ENCODE measurements at places on chromosomes 3 and 15.
A peak's percentile ranks its signal among the peaks of the same experiment; 100 is the strongest.

- DNase-seq, result no peak
- no peaks in the 10 kb centered on the region for H3K27me3 ChIP-seq
- no peak overlapping the region for H3K4me3 ChIP-seq
- H3K27ac ChIP-seq, result no peak overlapping the region
- H3K4me1 ChIP-seq, result no peaks in the 10 kb centered on the region
Observed at GRCh38 chr3:41674449-41674848, 287.5 kb downstream of the ULK4 start.

- no peak overlapping the region for H3K4me3 ChIP-seq
- peaks cover 5% of the 10 kb centered on the region for H3K27me3 ChIP-seq
- H3K27ac ChIP-seq, result no peak overlapping the region
- no peak for DNase-seq
- H3K36me3 ChIP-seq, result no peaks in the 10 kb centered on the region
Observed at GRCh38 chr15:57598346-57598745, 6.6 kb downstream of the MYZAP start.

GRCh38 chr3:149376718-149377407 lies 586 bp downstream of the TM4SF1 start:
- no peak overlapping the region for H3K27ac ChIP-seq
- H3K36me3 ChIP-seq, result no peaks in the 10 kb centered on the region
- H3K4me1 ChIP-seq, result no peaks in the 10 kb centered on the region
- no peak for DNase-seq

- no peak for DNase-seq
- no peak overlapping the region for H3K27ac ChIP-seq
- no peak overlapping the region for H3K4me3 ChIP-seq
Observed at GRCh38 chr15:78406016-78406585, 31.9 kb upstream of the IREB2 start.

DNA sequence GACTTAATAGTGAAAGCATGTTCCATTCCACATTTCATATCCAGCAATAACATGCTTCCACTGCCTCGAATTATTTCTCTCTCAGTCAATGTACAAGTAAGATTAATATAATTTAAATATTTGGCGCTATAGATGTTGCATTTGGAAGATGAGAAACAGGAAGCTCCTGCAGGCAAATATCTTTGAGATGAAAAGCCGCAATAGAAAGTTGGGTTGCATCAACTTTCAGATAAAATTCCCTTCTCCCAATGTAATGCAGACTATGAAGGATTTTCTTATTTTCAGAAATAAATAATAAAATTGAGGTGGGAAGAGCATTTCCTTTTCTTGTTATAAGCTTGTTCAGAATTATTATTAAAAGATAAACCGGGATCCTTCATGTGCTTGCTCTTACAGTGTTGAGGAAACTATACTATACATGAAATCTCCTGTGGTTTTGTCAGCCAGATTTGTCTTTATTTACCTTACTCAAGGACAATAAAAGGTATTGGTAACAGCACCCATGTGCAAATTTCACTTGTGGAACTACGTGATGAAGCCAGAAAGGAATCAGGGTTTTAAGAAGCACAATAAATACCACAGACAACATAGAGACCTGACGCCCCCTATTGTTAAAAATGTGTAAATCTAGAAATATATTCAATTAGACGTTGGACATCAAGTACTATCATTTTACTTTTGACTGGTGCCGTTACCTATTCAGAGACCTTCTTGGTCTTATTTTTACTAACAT lies 307.0 kb downstream of the ARPP21 start:
- H3K27ac ChIP-seq, result no peak overlapping the region
- DNase-seq, result no peak
- H3K4me3 ChIP-seq, result no peak overlapping the region
- H3K27me3 ChIP-seq, result no peaks in the 10 kb centered on the region
- peaks cover 3% of the 10 kb centered on the region for H3K4me1 ChIP-seq
- H3K36me3 ChIP-seq, result no peaks in the 10 kb centered on the region

DNA sequence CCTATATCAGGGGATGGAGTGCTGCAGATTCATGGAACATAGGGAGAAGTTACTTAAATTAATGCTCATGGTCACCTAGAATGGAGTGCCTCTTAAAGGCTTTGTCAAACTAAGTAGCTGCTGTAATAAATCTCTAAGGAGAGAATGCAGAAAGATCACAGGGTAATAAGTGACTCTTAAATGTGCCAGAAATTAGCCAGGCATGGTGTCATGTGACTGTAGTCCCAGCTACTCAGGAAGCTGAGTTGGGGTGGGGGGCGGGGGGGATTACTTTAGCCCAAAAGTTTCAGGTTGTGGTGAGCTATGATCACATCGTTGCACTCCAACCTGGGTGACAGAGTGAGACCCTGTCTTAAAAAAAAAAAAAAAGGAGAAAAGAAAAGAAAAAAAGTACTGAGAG lies 90.9 kb upstream of the ASB14 start:
- DNase-seq, result no peak
- no peaks in the 10 kb centered on the region for H3K4me1 ChIP-seq
- H3K27ac ChIP-seq, result no peak overlapping the region
- H3K4me3 ChIP-seq, result no peak overlapping the region
- H3K36me3 ChIP-seq, result no peaks in the 10 kb centered on the region

GRCh38 chr3:30448450-30449289 lies 157.7 kb upstream of the TGFBR2 start:
- H3K27ac ChIP-seq, result no peak overlapping the region
- H3K36me3 ChIP-seq, result no peaks in the 10 kb centered on the region
- no peak overlapping the region for H3K4me3 ChIP-seq

- DNase-seq, result no peak
- H3K27me3 ChIP-seq, result no peaks in the 10 kb centered on the region
- no peaks in the 10 kb centered on the region for H3K36me3 ChIP-seq
- H3K4me1 ChIP-seq, result no peaks in the 10 kb centered on the region
Observed at GRCh38 chr3:54577313-54577712, 350.5 kb downstream of the LRTM1 start.

- no peaks in the 10 kb centered on the region for H3K4me1 ChIP-seq
- no peak overlapping the region for H3K27ac ChIP-seq
- no peaks in the 10 kb centered on the region for H3K27me3 ChIP-seq
- H3K36me3 ChIP-seq, result no peaks in the 10 kb centered on the region
- no peak for DNase-seq
Observed at GRCh38 chr15:64019764-64020163, 26.5 kb downstream of the DAPK2 start.

DNA sequence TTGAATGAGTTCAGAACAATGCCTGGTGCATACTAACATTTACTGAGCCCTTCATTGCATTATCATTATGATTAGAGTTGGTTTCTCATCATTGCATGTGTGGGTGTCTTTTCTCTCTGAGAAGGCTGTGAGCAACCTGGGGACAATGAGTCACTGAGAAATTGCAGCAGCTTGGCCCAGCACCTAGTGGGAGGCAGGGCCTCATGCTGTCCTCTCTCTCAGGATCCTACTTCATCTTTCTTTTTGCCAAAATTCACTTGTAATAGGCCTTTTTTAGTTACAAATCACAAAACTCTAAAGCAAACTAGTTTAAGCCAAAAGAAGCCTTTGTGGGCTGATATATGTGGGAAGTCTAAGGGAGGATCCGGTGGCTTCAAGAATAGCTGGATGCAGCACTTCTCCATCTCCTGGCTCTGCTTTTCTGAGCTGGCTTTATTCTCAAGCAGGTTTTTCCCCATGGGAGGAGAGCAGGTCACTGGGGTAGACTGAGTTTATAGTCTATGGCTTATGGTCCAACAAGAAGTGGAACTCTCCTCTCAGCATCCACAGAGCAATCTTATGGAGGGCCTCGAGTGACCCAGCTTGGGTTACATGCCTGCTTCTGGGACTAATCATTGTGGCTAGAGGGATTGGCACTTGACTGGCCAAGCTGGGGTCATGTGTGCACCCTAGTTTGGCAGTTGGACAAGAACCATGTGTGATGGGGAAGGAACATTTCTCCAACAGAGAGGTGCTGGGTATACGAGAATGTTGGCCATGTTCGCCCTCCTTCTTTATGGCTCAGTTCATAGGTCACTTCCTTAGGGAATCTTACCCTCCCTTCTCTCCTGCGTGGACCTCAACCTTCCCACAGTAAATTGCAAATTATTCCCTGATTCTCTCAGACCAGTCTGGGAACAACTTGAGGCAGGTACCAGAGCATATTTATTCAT lies 8.7 kb upstream of the CAMK1 start:
- peak overlapping the region; percentile 36 for H3K4me3 ChIP-seq
- H3K27ac ChIP-seq, result peak overlapping the region; percentile 95
- DNase-seq, result peak; percentile 87
- peaks cover 34% of the 10 kb centered on the region for H3K36me3 ChIP-seq
- peaks cover 61% of the 10 kb centered on the region for H3K4me1 ChIP-seq

DNA sequence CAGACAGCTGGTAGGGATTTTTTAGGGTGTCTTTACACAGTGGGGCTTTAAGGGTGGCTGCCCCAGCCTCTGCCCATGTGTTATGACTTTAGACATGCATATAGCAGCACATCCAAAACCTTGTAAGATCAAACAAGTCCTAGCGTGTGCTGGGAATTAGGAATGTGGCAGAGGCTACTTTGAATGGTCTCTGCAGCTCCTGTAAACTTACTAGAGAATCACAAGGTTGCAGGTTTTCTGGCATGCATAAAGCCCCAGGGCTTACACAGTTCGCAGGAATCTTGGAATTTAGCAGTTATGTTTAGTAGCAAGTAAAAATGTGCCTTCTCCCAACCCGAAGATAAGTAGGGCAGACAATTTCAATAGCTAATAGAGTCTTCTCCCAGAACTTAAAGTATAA lies 46.9 kb upstream of the COL6A6 start:
- no peaks in the 10 kb centered on the region for H3K36me3 ChIP-seq
- no peak overlapping the region for H3K27ac ChIP-seq
- no peaks in the 10 kb centered on the region for H3K4me1 ChIP-seq
- peaks cover 29% of the 10 kb centered on the region for H3K27me3 ChIP-seq
- DNase-seq, result no peak

DNA sequence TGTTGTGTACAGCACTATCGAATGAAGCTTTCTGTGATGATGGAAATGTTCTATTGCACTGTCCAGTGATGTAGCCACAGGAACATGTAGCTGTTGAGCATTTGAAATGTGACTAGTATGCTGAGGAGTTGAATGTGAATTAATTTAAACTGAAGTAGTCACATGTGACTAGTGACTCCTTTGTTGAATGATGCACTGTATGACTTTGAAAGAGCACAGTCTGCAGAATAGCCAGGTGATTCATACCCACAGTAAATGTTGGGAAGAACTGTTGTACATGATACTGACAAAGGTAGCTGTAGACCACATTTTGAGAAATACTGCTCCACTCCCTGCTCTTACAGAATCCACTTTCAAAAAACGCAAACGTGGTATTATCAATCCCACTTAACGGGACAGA lies 34.0 kb upstream of the ACTL6A start:
- H3K27me3 ChIP-seq, result peaks cover 10% of the 10 kb centered on the region
- no peak overlapping the region for H3K4me3 ChIP-seq
- H3K4me1 ChIP-seq, result no peaks in the 10 kb centered on the region
- no peak for DNase-seq

DNA sequence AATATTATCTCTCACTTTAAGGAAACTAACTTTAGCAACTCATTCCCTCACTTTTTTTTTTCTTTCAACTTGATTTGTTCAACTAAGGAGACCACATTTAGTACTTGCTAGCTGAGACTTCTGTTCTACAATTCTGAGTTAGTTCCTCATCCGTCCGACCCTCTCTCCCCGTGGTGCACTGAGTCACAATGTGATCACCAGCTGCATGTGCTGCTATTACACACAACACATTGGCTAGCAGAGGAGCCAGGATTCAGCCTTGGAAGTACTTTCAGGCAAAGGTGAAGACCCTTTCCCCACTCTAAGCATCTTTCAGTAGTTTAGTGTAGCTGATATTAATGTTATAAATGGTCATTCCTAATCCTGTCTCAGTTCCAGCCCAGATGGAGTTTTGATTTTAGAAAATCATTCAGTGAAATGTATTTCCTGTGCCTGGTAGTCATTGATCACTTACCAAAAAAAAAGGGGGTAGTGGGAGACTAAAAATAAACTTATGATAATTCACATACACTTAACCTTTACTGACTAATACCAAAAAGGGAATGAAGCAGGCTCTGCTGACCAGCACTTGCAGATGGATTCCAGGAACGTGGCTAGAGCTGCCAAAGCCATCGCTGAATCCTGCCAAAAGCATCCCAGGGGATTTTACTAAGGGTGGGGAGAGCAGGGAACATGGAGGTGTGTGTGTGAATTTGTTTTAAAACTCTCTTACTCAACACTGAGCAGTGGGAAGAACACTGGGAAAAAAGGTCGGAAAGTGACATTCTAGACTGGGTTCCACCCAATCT lies 424.8 kb downstream of the LPP start:
- peaks cover 18% of the 10 kb centered on the region for H3K4me1 ChIP-seq
- peak overlapping the region; percentile 62 for H3K27ac ChIP-seq
- no peaks in the 10 kb centered on the region for H3K36me3 ChIP-seq
- peak; percentile 55 for DNase-seq
- no peak overlapping the region for H3K4me3 ChIP-seq

- H3K27ac ChIP-seq, result no peak overlapping the region
- H3K27me3 ChIP-seq, result peaks cover 15% of the 10 kb centered on the region
- DNase-seq, result no peak
- H3K4me3 ChIP-seq, result no peak overlapping the region
- H3K36me3 ChIP-seq, result no peaks in the 10 kb centered on the region
Observed at GRCh38 chr15:91841861-91842260, 11.6 kb upstream of the SLCO3A1 start.

DNA sequence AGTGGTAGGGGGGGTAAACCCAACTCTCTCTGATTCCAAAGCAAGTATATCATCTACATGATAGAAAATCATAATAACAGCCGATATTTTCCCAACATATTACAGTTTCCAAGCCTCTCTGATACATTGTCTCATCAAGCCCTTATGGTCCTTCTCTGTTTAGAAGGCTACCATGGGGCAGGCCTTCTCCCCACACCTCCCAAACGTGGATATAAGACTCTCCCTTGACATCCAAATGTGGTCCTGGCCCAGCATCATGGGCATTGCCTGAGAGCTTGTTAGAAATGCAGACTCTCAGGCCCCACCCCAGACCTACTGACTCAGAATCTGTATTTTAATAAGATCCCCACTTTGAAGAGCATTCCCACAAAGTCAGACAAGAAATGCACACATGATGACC lies 17.7 kb upstream of the CCR9 start:
- DNase-seq, result no peak
- H3K36me3 ChIP-seq, result no peaks in the 10 kb centered on the region
- peaks cover 41% of the 10 kb centered on the region for H3K4me1 ChIP-seq
- H3K27me3 ChIP-seq, result peaks cover 52% of the 10 kb centered on the region
- H3K4me3 ChIP-seq, result no peak overlapping the region
- H3K27ac ChIP-seq, result no peak overlapping the region

DNA sequence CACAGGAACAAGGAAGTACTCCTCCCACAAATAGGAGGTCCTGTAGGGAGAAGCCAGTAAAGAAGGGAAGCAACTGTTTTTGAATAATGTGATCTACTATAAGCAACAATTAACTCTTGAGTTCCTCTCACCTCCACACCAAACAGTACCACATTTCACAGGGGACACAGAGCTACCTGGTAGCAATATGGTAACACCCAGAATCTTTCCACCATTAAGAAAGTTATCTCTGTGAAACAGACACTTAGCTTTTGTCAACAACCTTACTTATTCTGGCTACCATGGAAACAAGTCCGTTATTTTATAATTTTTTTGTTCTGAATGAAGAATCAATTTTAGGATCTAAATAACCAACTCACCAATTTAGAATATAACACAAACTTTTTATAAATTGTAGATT lies 49.5 kb downstream of the TBL1XR1 start:
- H3K36me3 ChIP-seq, result peaks cover 14% of the 10 kb centered on the region
- peaks cover 83% of the 10 kb centered on the region for H3K4me1 ChIP-seq
- no peaks in the 10 kb centered on the region for H3K27me3 ChIP-seq
- no peak for DNase-seq
- peak overlapping the region; percentile 34 for H3K27ac ChIP-seq
- H3K4me3 ChIP-seq, result no peak overlapping the region

Data from activated CD4-positive, alpha-beta T cell treated with anti-CD3 and anti-CD28 coated beads for 36 hours (primary cell).